T-helper 2 cell (primary cell): ENCODE measurements at places on chromosomes 2 and 18.

GRCh38 chr18:76573325-76574025 lies 78.4 kb upstream of the ZNF516 start:
- DNase-seq: no peak

DNA sequence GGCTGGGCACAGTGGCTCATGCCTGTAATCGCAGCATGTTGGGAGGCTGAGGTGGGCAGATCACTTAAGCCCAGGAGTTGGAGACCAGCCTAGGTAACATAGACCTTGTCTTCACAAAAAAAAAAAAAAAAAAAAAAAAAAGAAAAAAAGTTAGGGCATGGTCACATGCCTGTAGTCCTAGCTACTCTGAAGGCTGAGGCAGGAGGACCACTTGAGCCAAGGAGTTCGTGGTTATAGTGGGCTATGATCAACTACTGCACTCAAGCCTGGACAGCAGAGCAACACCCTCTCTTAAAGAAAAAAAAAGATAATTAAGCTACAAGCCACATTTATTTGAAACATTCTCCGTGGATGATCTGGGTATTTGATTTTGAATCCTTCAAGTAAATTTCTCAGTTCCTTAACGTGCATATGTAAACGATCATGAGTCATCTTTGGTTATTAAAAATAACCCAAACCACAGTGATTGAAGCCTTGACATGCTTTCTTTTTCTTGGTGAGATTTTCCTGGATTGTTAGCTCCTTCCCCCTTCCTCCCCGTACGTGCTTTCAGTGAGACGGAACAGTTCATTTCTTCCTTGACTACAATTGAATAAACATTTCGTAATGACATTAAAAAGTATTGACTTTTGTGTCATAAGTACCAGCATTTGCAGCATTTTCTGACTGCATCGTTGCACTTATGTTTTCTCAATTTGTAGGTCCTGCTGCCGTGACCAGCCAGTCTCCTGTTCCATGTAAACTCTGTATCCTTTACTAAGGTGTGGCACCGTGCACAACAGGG lies 20.3 kb downstream of the RMC1 start:
- no peak for DNase-seq

DNA sequence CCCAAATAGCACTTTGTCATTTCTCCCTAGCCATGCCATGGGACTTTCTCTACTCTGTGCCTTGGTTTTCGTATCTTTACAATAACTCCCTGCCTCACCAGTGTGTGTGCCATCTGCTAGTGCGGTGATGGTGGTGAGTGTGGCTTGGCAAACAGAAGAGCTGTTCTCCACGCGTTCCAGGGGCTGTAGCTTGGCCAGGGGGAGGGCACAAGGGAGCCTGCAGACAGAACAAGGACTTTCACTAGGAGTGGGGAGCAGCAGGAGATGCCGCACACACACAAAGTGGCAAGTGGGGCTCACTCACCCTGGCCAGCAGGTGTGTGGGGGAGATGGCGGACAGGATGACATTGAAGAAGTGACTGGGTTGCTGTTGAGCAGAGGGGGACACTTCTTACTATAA lies 196.9 kb downstream of the HAUS1 start:
- no peak for DNase-seq

GRCh38 chr2:234631646-234632514 lies 135.0 kb upstream of the ARL4C start:
- no peak for DNase-seq

DNA sequence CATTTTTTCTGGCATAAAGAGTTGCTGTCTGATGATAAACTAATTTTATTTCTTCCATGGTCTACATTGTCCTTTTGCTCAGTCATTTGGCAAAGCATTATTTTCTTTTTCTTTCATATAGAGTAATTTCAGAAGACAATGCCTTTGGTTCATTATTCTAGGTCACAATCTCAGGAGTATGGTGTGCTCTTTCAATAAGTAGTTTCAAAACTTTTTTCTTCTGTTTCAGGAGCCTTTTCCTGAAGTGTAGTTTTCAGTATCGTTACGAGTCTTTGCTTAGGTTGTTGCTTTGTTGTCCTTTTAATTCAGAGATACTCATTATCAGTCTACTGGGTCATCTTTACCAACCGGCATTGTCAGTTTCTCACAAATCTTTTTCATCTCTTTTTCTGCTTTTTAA lies 100.4 kb upstream of the GPC1 start:
- DNase-seq: no peak

DNA sequence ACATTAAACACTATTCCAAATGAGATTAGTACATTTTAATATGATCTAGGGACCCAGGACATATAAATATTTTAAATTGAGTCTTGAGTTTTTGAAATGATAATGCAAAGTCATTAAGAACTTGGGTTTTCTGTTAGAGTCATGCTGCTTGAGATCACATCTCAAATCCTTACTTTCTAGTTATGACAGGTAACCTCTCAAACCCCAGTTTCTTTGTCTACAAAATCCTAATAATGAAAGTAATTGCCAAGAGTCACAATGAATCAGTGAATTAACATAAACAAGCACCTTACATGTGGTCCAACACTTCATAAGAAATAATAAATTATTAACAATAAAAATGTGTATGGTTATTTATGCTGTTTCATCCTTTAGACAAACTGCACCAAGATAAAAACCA lies 607.6 kb downstream of the LRP1B start:
- no peak for DNase-seq

DNA sequence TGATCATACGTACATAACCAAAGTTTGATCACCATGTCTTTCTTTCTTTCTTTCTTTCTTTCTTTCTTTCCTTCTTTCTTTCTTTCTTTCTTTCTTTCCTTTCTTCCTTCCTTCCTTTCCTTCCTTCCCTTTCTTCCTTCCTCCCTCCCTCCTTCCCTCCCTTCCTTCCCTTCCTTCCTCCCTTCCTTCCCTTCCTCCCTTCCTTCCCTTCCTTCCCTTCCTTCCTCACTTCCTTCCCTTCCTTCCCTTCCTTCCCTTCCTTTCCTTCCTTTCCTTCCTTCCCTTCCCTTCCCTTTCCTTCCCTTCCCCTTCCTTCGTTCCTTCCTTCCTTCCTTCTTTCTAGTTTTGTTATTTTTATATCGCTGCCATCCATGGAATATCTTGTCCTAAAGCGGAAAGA lies 406.7 kb upstream of the DDX18 start:
- DNase-seq: no peak

GRCh38 chr2:11446733-11447248 lies 19.2 kb downstream of the E2F6 start:
- DNase-seq: peak; percentile 53

- DNase-seq: no peak
These were observed 36.7 kb downstream of the SFXN5 start for GRCh38 chr2:73034661-73035375.

GRCh38 chr2:99477054-99477453 lies 12.8 kb downstream of the REV1 start:
- no peak for DNase-seq
